ENCODE measurements at places on chromosomes 16 and 17.

DNA sequence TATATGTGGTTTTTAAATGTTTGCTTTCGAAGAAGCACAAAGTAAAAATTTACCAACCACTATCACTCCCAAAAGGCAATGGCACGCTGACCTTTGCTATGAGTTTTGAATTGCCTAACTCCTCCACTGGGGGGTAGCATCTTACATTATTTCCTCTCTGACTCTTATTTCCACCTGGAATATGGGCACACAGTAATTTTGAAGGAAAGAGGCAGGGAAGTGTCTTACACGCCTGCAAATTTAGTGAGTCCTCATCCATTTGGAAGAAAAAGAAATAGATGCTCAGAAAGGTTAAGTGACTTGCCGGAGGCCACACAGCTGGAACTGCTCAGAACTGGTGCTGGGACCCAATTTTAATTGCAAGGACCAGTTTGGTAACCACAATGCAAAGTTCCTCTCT lies 29.9 kb upstream of the IRX6 start:
- H3K36me3 ChIP-seq: no peaks in the 10 kb centered on the region
- no peaks in the 10 kb centered on the region for H3K27me3 ChIP-seq
- no peaks in the 10 kb centered on the region for H3K4me1 ChIP-seq
- no peak for DNase-seq
- H3K27ac ChIP-seq: no peak overlapping the region
- H3K4me3 ChIP-seq: no peak overlapping the region

DNA sequence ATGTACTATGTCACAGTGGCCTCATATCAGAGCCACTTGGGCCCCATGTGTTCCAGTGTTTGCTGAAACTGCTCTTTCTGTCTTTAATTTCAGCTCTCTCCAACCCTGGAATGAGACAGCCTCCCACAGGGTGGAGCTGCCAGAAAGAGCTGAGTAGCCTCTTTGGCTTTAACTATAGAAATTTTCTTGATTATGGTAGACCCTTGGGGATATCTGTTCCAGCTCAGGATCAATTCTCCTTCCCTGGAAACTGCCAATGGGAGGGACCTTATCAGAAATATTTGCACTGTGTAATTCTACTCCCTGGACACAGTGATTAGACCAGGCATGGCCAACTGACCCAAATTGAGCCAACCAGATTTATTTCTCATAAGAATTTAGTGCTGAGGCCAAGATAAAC lies 39.0 kb upstream of the KDM8 start:
- no peaks in the 10 kb centered on the region for H3K27me3 ChIP-seq
- no peak overlapping the region for H3K27ac ChIP-seq
- H3K4me1 ChIP-seq: no peaks in the 10 kb centered on the region
- DNase-seq: no peak
- H3K4me3 ChIP-seq: no peak overlapping the region
- no peaks in the 10 kb centered on the region for H3K36me3 ChIP-seq

- no peaks in the 10 kb centered on the region for H3K27me3 ChIP-seq
- DNase-seq: peak; percentile 79
- H3K36me3 ChIP-seq: no peaks in the 10 kb centered on the region
- H3K4me3 ChIP-seq: no peak overlapping the region
- H3K27ac ChIP-seq: no peak overlapping the region
Measured at GRCh38 chr16:4402439-4403132, 13.8 kb downstream of the CORO7 start.

GRCh38 chr17:66506641-66507040 lies 204.2 kb downstream of the PRKCA start:
- no peak overlapping the region for H3K27ac ChIP-seq
- H3K4me1 ChIP-seq: peaks cover 6% of the 10 kb centered on the region
- no peak for DNase-seq
- H3K36me3 ChIP-seq: no peaks in the 10 kb centered on the region
- no peaks in the 10 kb centered on the region for H3K27me3 ChIP-seq
- H3K4me3 ChIP-seq: no peak overlapping the region

Measured in heart right ventricle (tissue), 16 donors.